ENCODE measurements at places on chromosomes 1 and 21. TPM values are rescaled to one million over a fixed set of nuclear protein-coding genes. Genes with fewer than 3 reads are reported as not detected.

Gene CLCNKA
- total RNA-seq, result not detected

Gene SLAMF6
- total RNA-seq, result not detected

Gene COA7
- 13.3 TPM for total RNA-seq

Gene PROK1
- not detected for total RNA-seq

Gene GUCA2B
- total RNA-seq, result not detected

Gene S100A4
- total RNA-seq, result 2.6 TPM

Gene OR6N1
- total RNA-seq, result not detected

Gene BATF3
- total RNA-seq, result 1.0 TPM

Gene LEFTY1
- not detected for total RNA-seq

Gene C1QA
- total RNA-seq, result not detected

Gene FAF1
- total RNA-seq, result 20.6 TPM

Gene RNU1-1
- 509 TPM for total RNA-seq

Gene B3GALT2
- 0.65 TPM for total RNA-seq

Gene F5
- total RNA-seq, result under 0.01 TPM

Gene USH2A
- not detected for total RNA-seq

Gene DEPDC1
- 10.8 TPM for total RNA-seq

Gene MORC3
- 27.4 TPM for total RNA-seq

Gene FCRL3
- total RNA-seq, result not detected

Gene SYNC
- total RNA-seq, result 22.1 TPM

Gene AMY1A
- not detected for total RNA-seq

Gene MPL
- not detected for total RNA-seq

Gene RBP7
- total RNA-seq, result 0.81 TPM

Gene CYP2J2
- total RNA-seq, result 0.16 TPM

Gene ACOT11
- total RNA-seq, result 1.1 TPM

Gene ALG6
- 20.3 TPM for total RNA-seq

Gene TMEM240
- 2.1 TPM for total RNA-seq

Gene SPRR2D
- not detected for total RNA-seq

Gene GOLT1A
- total RNA-seq, result not detected

Gene PLEKHM2
- total RNA-seq, result 64.4 TPM

Gene TIE1
- total RNA-seq, result 1,208 TPM

Gene CEP104
- total RNA-seq, result 35.9 TPM

Gene TEDDM1
- not detected for total RNA-seq

Gene FCER1G
- not detected for total RNA-seq

Gene TTLL10
- not detected for total RNA-seq

Gene FCGR3B
- total RNA-seq, result not detected

Gene CD1E
- total RNA-seq, result not detected

Gene MARK1
- total RNA-seq, result 0.32 TPM

Gene FMOD
- 0.65 TPM for total RNA-seq

Gene HSD3B1
- not detected for total RNA-seq

Gene RXRG
- total RNA-seq, result not detected

Gene TDRD5
- total RNA-seq, result not detected

Gene DARS2
- total RNA-seq, result 15.1 TPM

Gene CXADR
- 76.5 TPM for total RNA-seq

Gene NFASC
- 0.06 TPM for total RNA-seq

Gene ELAVL4
- not detected for total RNA-seq

Gene PGLYRP3
- 0.16 TPM for total RNA-seq

Gene TNNI3K
- not detected for total RNA-seq

Gene IGSF3
- 0.49 TPM for total RNA-seq

Gene KAZN
- total RNA-seq, result 2.8 TPM

Gene DMRTA2
- total RNA-seq, result not detected

Gene MNDA
- not detected for total RNA-seq

Gene FOXD2
- total RNA-seq, result 0.06 TPM

Gene SEMA6C
- 15.6 TPM for total RNA-seq

Gene CFHR1
- not detected for total RNA-seq

Gene S100A1
- total RNA-seq, result not detected

Gene OR2M7
- not detected for total RNA-seq

Gene HTR1D
- total RNA-seq, result 0.49 TPM

Gene LRRC53
- total RNA-seq, result not detected

Gene PRMT6
- total RNA-seq, result 20.8 TPM

Data from bladder microvascular endothelial cell (primary cell).